HS-5 (cell line): ENCODE measurements at places on chromosomes 16 and 17.

GRCh38 chr16:29876217-29876593 lies 13.2 kb upstream of the CDIPT start:
- no peak for DNase-seq

- DNase-seq = no peak
Measured at GRCh38 chr17:75864448-75864871, 9.3 kb upstream of the WBP2 start.

GRCh38 chr16:24819462-24820040 lies 26.2 kb upstream of the SLC5A11 start:
- DNase-seq = no peak

GRCh38 chr16:31477220-31478216 lies 5.4 kb upstream of the SLC5A2 start:
- DNase-seq = no peak

- no peak for DNase-seq
Measured at GRCh38 chr17:81285179-81285878, 9.8 kb downstream of the SLC38A10 start.

DNA sequence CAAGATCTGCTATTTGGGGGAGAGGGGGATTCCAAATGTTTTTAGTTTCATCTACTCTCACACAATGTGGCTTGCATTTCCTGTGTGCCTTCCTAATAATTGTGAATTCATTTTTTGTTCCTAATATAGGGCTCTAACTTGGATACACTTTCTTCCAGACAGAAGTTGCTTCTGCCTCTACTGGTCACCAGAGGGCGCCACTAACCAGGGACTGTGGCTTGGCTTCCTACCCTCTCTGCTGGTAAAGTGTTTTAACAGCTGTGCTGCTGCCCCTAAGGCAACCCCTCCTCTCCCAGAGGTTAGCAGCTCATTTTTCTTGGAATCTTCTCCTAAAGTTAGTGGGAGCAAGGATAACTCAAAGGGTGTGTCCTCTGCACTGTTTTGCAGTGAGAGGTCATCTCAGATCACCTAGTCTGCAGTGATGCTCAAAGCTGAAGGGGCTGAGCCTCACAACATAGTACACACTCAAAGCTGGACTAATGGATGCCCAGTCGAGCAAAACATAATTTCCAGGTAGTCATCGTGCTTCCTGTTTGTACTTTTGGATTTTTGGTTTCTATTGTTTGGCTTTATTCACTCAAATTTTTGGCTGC lies 5.0 kb upstream of the PRSS54 start:
- DNase-seq = no peak

- DNase-seq = no peak
Measured at GRCh38 chr17:29246628-29247027, at the start of gene CRYBA1. Gene CRYBA1, plus strand, starts transcription at chr17:29246859. Its CDS starts 5 bp downstream, at chr17:29246864.

GRCh38 chr17:75878174-75878998 lies at the start of gene TRIM47:
Gene TRIM47, minus strand, starts transcription at chr17:75878581. Its CDS starts 33 bp downstream, at chr17:75878548.
- no peak for DNase-seq

DNA sequence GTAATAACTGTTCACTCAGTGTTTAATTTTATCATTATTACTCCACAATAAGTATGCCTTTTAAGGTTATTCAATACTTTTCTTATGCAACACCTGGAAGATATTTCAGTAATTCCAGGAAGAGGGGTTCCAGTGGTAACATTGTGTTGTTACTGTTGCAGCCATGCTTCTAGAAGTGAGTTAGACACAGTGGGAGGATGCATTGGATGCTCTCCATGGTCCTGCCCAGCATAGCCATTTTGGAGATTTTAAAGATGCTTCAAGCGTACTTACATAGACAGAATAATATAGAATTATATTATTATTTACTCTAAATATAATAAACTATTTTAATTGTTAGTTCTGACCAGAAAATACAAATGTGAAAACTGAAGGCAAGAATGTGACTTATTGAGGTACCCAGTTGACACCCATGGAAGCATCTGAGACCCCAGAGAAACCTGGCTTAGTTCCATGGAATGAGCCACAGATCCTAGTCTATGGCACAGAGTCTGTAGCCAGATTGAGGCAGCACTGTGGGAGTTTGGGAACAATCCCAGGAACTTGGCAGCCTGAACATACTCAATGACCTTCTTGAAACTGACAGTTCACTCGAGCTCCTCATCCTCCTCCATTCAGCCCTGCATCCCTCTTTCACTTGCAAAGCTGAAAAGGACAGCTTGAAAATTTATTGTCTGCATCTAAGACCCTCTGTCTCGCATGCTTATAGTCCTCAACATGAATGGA lies 190.1 kb upstream of the HS3ST4 start:
- no peak for DNase-seq

GRCh38 chr16:55678161-55678821 lies 22.5 kb downstream of the SLC6A2 start:
- DNase-seq = no peak

GRCh38 chr17:44351464-44351863 lies 6.4 kb downstream of the GRN start:
- DNase-seq = no peak

GRCh38 chr16:23195366-23195978 lies 12.9 kb downstream of the SCNN1G start:
- DNase-seq = no peak

DNA sequence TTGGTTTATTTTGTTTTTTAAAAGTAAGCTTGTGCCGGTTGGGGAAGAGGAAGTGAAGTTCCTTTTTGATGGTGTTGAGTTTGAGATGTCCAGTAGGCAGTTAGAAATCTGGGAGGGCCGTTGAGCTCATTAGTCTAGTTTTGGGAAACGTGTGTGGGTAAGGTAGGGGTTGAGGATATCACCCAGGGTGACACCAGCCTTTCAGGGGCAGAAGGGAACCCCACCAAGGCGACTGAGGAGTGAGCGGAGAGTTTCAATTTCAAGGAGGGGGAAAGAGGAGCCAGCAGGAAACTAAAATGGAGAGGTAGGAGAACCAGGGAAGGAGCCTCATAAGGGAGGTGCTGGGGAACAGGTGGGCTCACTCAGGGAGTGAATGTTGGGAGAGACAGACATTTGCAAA lies 22.7 kb downstream of the HAPSTR1 start:
- no peak for DNase-seq

- DNase-seq = peak; percentile 79
Measured at GRCh38 chr17:65742403-65743307, 181.2 kb upstream of the AXIN2 start.

DNA sequence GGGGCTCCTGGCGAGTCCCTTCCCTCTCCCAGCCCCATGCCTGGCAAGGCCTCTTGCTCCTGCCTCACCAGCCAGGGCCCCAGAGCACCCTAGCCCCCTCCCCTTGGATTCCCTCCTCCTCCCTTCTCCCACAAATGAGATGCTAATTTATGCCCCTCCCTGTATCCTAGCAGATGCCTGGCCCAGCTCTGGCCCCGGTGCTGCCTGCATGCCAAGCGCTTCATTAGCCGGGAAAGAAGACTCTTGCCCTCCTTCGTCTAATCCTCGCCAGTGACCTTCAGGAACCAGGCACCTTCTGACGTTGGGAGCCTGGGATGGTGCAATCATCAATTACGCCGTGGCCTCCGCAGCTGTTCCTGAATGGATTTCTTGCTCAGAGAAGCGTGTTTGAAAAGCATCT lies 127.8 kb downstream of the SDK2 start:
- no peak for DNase-seq

- peak; percentile 41 for DNase-seq
Measured at GRCh38 chr16:77548766-77549165, 113.9 kb upstream of the ADAMTS18 start.

GRCh38 chr16:68075980-68076379 lies 9.2 kb upstream of the NFATC3 start:
- DNase-seq = no peak

- DNase-seq = no peak
Measured at GRCh38 chr16:83116274-83116892, 489.6 kb downstream of the CDH13 start.

- no peak for DNase-seq
Measured at GRCh38 chr17:9672266-9672665, 26.9 kb downstream of the USP43 start.

GRCh38 chr17:73785958-73786743 lies 141.9 kb upstream of the SDK2 start:
- DNase-seq = no peak

DNA sequence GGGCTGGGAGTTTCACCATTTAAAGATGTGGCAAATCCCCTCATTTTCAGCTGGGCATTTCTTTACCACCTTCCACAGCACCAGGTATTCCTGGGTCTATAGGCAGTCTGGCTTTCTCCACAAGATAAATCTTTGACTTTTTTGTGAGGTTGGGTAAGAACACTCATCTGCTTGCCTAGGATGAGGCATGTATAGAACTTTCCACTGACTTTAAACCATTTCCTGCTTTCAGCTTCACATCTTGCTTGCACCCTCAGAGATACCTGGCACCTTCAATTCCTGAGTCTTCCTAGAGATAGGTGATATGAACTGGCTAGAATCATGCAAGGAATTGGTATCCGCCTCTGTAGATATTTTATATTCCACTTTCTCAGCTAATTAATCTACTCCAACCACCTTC lies 27.9 kb downstream of the SMURF2 start:
- no peak for DNase-seq

- DNase-seq = no peak
Measured at GRCh38 chr16:79173919-79174318, 426.6 kb downstream of the MAF start.

DNA sequence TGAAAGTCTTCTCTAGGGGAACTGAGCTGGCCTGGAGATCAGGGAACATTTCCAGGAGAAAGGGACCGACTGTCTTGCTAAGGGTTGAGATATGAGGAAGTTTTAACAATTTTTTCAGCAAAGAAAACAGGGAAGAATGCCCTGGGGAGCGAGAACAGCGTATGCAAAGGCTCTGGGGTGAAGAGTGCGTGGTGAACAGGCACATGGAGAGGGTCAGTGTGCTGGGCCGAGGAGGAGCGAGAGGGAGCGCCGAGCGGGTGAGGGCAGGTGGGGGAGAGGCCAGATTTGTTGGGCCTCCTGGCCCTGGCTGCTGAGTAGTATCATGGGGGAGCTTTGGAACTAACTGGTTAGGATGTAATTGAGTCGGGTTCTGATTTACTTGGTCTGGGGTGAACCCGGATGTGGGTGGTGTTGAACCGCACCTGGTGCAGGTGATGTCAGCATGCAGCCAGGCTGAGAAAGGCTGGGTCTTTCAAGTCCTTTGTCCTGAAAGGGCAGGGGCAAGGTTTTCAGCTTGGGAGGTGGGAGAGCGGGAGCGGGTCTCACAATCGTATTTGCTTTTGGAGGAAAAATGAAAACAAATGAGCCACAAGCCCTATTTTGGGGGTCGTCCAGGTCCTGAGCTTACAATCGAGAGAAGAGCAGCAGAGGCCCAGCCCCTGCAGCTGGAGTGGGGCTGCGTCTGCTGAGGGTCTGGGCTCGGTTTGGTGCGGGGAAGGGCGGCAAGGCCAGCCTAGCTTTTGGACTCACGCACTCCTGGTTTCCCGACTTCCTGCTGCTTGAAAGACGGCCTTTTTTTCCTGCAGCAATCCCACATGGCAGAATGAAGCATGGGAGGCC lies 11.1 kb upstream of the WFDC1 start:
- DNase-seq = no peak

- DNase-seq = no peak
Measured at GRCh38 chr17:18247613-18248001, 10.9 kb downstream of the FLII start.

DNA sequence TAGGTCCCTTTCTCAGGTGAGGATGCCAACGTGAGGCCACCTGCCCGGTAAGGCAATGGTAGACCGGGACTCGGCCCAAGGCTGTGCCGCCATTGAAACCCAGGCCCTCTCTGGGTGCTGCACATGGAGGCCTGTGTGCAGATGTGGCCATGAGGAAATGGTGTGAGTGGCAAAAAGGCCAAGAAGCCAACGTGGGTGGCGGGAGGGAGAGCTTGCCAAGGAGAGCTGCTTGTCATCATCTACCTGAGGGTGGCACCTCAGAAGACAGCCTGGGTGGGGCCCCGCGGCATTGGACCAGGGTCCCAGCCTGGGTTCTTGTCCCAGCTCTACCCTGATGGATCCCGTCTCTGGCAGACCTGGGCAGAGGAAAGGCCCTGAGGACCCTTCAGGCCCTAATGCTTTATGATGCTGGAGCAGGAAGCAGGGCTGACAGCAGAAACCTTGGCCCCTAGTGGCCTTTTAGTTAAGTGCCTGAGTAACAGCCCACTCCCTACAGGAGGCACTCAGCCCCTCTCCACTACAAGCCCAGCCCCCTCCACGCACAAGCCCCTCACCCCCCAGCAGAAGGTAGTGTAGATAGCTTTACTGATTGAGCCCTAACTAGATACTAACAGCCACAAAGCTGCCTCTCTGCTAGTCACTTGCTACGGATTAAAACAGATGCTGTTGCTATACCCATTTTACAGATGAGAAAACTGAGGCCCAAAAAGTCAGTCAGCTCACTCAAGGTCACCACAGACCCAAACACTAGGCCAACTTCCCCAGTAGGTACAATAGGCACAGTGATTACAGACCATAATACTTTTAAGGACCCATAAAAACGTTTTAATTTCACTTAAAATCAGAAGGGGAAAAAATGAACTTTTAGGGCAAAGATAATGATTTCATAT lies 26.2 kb upstream of the KIFC3 start:
- DNase-seq = no peak

- peak; percentile 68 for DNase-seq
Measured at GRCh38 chr17:39621523-39622379, 5.0 kb upstream of the PPP1R1B start.

- DNase-seq = no peak
Measured at GRCh38 chr17:17835415-17836249, 1.2 kb downstream of the SREBF1 start.

- DNase-seq = no peak
Measured at GRCh38 chr16:12896562-12896961, 4.8 kb upstream of the SHISA9 start.

DNA sequence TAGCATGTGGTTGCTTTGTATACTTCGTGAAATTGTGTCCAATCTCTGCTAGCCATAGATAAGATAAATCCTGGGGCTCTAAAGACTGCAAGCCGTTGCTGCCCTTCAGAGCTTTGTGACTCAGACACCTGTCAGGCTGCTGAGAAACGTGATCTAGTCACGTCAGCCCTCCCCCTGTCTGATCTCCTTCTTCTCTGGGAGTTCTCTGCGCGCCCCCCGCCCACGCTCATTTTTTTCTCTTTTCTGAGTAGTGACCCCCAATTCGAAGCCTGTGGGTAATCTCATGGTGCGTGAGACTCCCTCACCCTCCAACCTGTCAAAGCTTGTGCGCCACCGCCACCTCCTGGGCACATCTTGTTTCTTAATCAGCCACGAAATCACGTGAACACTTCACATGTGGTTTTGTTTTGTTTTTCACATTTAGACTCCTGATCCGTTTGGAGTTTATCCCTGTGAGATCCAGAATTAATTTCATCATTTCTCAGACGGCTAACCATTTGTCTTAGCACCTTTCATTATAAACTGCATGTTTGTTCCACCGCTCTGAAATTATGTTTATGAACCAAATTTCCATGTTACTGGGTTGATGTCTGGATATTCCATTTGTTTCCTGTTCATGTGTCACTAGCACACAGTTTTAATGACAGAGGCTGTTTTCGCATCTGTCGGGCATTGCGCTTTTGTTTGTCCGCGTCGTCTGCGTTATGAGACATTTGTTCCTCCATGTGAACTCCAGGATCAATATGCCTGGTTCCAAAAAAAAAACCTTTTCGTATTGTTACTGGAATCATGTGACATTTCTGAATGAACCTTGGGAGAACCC lies 977 bp upstream of the ZNF778 start:
- peak; percentile 20 for DNase-seq

- no peak for DNase-seq
Measured at GRCh38 chr17:2705263-2705662, 6.3 kb downstream of the CLUH start.
